ENCODE measurements at places on chromosomes 2 and 18.

DNA sequence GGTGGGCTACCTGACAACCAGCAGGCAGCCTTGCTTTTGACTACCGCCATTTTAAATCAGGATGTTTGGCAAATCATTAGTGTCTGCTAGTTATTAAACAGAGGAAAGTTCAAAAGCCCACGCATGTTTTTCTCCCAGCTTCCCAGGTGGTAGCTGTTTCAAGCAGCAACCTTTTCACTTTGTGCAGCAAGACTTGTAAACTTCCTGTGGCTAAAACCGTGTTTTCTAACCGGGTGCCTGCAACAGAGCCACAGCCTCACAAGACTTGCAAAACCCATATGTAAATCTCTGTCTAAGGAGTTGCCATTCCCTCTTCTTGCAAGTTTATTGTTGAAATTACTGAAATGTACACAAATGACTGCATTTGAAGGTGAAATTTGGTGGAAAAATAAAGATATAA, 633.1 kb downstream of the BCL11A start:
- DNase-seq: no peak

GRCh38 chr2:101815154-101815553, 117.6 kb downstream of the MAP4K4 start:
- no peak for DNase-seq

DNA sequence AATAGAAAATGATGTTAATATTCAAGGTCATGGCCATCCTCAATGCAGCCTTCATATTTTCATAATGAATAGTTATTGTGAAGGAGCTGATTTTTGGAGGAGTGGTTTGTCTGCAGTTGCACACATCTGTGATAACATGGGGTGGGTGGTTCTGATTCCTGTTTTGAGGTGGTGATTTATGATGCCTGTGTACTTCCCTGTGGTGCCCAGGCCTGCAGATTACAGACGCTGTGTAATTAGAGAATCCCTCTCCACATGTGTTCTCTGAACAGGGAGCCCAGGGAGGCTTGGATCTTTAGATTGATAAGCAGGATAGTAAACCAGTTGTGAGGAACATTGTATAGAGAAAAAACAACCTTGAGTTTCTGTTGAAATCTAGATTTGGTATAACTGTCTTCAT, 117.5 kb downstream of the AGAP1 start:
- DNase-seq: no peak

DNA sequence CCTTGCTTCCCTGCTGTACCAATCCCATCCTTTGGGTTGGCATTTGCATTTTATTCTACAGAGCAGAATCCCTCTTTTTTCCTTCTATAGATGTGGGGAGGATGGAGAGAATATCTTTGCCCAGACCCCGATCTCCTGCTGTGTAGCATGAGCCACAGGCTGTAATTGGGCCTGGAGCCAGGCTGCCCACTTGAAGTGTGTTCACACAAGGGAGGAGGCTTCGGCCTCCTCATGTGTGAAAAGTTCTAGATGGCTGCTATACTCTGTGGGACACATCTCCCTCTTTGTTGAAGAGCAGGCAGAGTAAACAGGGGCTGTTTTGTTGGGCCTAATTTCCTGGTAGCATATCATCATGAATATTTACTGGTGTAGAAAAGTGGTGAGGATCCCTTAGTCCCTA, 126.3 kb downstream of the XRCC5 start:
- no peak for DNase-seq

GRCh38 chr18:57544936-57545660, 41.4 kb downstream of the FECH start:
- no peak for DNase-seq

- DNase-seq: no peak
Observed at GRCh38 chr2:190780594-190780993, 100.0 kb upstream of the GLS start.

- DNase-seq: no peak
Observed at GRCh38 chr2:216606551-216607276, 26.5 kb upstream of the IGFBP2 start.

- DNase-seq: no peak
Observed at GRCh38 chr2:222711315-222711940, 40.0 kb downstream of the MOGAT1 start.

DNA sequence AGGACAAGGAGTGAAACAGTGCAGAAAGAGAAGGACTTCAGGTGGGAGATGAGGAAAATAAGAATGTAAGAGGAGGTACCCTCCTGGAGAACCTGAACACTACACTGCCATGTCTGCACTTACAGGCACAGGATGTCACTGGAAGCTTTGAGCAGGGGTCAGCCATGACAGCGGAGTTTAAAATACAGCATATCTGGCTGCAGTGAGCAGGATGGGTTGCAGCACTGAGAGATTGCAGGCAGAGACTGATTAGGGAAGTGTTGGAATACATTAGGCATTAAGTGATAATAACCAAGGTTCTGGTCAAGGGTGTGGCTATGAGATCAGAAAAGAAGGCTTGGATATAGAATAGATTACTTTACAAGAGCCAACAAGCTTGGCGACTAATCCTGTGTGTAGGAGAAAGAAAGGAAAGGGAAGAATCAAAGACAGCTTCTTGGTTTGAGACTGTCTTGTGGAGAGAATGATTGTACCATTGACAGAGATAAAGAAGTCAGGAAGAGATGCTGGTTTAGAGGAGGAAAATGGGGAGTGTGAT, 171.1 kb upstream of the RBMS1 start:
- DNase-seq: no peak

Data from stimulated activated CD4-positive, alpha-beta T cell treated with anti-CD3 and anti-CD28 coated beads, Interleukin-15, amount 100 ng/mL, for 1 hour (primary cell).